NCI-H2171 treated with DMSO at 0.1 percent for 48 hours (cell line): ENCODE measurements at places on chromosomes 13 and 19.

DNA sequence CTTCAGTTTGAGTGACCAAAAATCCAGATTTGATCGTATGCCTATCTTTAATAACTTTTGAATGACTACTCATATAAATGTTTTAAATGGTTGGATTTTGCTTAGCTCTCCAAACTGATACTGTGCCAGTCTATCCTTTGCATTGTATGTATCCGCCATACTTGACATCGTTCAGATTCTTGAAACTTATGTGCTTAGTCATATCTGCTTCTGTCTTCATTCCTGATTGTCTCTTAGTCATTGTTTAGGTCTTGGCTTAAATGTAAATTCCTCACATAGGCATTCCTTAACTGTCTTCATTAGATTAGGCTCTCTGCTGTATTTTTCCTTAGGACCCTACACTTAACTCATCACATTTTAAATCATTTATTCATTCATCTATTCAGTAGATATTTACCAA is 126.0 kb downstream of the PCCA start:
- no peak for DNase-seq

DNA sequence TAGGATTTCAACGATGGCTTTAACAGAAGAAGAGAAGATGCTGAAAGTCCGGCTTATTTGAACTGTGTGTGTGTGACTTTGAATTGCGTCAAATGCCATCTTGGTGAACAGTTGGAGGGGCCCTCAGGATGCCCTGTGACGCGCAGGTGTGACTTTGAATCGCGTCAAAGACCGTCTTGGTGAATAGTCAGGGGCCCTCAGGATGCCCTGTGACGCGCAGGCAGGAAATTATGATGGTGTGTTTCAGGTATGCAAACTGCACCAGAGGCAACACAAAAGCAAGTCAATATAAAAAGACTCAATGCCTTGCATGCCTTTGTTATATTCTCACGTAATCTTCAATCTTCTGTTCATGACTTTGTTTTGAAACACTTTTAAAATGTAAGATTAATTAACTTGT is 29.2 kb downstream of the ATP11A start:
- DNase-seq = no peak

DNA sequence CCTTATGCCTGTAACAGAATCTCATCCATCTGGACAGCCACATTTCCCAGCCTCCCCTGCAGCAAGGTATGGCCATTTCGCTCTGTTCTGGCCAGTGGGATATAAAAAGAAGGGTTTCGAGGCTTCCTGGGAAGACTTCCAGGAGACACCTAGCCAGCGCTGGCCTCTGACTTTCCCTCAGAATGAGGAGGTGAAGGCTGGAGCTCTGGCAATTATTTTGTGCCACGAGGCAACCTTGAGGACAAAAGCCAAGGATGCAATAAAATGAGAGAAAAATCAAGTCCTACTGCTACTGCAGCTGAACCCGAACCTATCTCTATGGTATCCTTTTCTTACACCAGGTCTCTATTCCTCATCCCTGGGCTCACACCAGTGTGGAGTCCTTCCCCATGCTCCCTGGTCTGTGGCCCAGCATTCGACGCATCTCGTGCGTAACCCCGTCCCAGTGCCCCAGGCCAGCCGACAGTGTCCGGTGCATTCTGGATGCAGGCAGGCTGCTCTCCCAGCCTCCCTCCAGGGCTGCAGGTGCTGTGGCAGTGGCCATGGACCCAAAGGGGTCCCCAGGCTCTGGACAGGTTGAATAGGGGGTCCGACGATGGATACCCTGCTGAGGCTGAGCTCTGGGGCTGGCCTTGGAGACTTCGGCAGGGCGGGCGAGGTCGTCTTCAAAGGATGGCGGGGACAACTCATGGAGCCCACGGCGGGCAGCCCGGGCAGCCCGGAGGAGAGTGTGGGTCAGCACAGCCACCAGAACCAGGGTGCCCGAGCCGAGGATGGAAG is 12.2 kb downstream of the TMEM221 start:
- no peak for DNase-seq

- no peak for DNase-seq
Observed at GRCh38 chr13:110680852-110681251, 25.1 kb downstream of the CARS2 start.

DNA sequence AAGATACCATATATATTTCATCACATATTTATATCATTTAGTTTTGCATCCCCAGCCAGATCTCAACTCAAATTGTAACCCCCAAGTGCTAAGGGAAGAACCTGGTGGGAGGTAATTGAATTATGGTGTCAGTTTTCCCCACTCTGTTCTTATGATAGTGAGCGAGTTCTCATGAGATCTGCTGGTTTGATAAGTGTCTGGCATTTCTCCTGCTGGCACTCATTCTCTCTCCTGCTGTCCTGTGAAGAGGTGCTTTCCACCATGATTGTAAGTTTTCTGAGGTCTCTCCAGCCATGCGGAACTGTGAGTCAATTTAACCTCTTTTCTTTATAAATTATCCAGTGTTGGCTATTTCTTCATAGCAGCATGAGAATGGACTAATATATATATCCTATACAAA is 462.5 kb upstream of the SLITRK5 start:
- DNase-seq = no peak
